ENCODE measurements at places on chromosomes 3 and 15.

DNA sequence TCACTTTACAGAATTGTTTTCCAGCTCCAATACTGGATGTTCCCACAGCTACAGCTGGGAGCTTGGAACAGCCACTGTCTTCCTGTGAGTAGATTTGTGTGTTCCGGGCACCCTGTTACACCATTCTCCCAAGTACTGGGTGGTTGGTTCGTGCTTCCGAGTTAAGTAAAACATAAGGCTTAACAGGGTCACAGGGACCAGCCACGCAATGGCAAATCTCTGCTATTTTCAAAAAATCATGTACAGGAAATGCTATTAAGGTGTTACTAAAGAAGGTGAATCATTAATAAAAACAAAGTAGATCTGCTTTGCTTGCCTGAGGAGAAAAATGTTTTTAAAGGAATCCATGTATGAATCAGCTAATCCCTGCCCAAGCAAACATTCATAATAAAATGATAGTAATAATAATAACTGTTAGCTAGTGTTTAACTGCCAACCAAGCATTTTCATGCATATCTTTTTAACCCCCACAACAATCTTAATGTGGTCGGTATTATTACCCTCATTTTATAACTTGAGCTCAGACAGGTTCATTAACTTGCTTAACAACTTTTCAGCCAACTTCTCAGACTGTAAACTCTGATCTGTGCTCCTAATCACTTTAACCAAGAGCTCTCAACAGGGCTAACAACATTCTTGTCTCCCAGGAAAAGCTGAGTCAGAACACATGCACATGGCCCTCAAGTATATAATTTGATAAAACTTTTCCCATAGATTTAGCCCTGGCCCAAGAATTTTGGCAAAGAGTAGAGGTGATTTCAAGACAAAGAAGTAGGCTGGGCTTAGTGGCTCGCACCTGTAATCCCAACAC, 2.7 kb upstream of the C2CD4A start:
- DNase-seq: no peak

GRCh38 chr3:175585898-175586297, 726.8 kb downstream of the NAALADL2 start:
- DNase-seq: no peak

GRCh38 chr3:143901105-143901504, 52.8 kb upstream of the SLC9A9 start:
- DNase-seq: no peak

DNA sequence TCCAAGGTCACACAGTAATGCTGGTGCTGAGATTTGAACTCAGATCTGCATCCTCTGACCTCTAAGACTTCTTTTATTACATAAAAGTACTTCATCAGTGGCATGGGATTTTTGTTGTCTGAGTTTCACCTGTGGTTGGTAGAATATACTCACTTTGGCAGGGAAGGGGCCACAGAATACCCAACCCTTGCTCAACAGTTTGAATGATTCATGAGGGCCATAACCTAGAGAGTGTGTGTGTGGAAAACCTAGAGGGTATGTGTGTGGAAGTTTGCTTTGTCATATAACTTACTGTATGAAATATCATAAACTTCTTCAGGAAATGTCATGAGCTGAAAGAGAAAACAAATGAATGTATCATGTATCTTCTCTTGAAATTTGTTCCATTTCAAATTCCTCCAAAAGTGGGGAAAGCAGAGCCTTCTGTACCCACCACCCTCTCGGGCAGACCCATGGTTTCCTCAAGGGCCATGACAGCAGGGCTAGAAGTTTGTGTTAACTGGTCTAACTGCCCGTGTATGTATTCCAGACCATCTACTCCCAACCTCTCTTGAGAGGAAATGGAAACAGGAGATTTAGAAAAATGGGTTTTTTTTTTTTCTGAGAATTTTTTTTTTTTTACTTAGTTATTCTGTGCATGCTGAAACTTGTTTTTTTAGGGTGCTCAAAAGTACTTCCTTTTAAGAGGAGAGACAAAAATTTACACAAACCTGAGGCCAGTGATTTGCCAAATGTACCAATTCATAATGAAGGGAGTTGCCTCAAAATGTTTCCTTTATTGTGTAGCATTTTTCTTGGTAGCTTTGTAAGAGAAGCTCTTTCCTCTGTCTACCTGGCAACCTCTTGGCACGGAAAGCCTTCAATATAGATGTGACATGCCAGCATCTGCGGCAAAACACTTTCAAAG, 127.0 kb downstream of the TPRG1 start:
- DNase-seq: no peak

DNA sequence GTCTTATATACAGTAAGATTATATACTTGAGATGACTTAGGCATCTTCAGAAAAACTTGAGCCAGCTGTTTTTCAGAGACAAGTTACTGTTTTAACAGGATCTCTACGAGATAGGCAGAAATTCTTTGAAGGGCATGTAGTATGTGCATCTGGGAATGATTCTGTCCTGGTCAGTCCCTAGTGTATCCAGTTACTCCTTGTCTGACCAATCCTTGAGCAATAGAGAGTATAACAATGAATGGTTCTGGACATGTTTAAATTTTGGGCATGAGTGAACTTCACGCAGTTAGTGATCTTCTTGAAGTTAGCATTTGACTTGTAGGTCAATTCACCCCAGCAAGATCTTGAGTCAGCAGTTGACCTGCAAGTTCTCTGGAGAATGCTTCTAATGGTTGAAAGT, 24.7 kb upstream of the HHLA2 start:
- DNase-seq: no peak

- DNase-seq: no peak
These were observed 76.4 kb downstream of the CHRNA7 start for GRCh38 chr15:32106401-32107381.

DNA sequence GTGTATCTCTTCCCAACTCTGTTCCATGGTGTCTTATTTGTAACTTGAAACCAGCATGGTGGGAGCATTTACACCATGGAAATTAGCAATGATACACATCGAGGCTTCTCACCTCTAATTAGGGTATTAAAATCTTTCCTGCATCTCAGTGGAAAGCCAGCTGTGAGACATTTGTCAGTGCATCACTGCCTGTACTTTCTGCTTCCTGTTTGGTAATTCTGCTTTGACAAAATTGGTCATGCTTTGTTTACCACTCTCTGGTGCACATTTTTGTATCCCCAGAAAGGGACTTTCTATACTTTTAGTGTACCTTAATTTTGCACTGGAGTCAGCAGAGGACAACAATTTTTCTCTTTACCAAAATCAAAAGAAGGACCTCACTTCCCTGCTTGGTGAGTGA, 402.1 kb downstream of the PDCD6IP start:
- DNase-seq: no peak

DNA sequence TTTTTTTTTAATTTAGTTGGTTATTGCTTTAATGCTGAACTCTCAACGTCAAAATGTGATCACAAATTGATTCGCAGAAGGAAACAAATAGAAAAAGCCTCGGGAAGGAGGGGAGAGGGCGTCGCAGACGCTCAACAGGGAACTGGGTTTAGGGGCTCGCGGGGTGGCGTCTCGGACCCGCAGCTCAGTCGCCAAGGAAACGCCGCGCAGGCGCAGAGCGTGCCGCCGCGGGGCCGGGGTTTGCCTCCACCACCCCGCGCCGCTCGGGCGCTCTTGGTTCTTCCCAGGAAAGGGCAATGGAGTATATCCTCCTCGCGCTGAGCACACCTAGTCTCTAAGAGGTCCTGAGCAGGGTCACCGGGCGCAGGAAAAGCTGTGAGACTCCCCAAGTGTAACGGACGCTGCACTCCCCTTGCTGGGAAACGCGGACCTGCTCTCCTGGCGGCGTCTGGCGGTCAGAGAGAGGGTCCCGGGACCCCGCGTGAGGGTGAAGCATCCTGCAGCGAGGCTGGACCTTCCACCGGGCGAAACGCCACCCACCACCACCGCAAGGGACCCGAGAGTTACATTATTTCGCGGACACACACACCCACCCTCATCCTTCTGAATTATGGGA, 753 bp downstream of the PLCH1 start:
- DNase-seq: no peak

GRCh38 chr3:41638381-41638780, 323.5 kb downstream of the ULK4 start:
- no peak for DNase-seq

- DNase-seq: no peak
These were observed 719 bp downstream of the FEZF2 start for GRCh38 chr3:62372621-62373041.

GRCh38 chr15:85397151-85397550, 16.7 kb downstream of the AKAP13 start:
- DNase-seq: no peak

- no peak for DNase-seq
These were observed 17.7 kb downstream of the TICRR start for GRCh38 chr15:89593018-89593417.

DNA sequence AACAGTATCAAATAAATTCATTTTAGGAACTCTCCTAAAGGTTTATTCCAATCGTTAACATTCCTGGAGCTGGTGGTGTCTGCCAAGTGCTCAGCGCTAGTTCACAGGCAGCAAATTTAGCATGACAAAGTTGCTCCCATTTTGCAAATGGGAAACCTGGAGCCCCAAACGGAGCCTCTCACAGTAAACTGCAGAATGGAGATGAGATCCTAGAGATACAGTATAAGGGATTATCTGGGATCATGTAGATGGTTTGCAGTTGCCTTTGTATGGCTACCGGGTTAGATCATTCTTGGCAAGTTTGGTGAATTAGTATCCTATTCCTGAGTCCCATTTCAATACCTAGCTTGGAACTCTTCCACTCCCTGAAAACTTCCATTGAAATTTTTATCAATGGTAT, 173.7 kb downstream of the CDIN1 start:
- DNase-seq: no peak

DNA sequence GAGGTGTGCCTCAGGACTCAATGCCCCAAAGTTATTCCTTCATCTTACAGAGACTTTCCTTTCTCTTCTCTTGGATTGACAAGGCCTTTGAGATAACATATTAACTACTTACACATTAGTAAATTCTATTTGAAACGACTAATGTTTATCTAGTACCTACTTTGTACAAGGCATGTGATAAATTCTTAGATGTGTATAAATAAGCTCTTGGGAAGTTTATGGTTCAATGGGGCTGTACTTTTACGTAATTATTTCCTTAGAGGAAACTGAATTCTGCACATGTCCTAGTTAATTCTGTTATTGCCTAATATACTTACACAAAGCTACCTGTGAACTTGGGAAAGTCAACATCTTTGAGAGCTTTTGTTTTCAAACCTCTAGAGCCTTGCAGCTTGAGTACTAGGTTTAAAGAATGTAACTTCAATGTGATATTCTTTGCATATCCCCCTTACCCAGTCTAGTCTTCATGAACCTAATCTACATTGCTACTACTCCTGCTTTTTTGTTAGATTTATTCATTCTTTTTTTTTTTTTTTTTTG, 58.5 kb upstream of the RAP2B start:
- no peak for DNase-seq

DNA sequence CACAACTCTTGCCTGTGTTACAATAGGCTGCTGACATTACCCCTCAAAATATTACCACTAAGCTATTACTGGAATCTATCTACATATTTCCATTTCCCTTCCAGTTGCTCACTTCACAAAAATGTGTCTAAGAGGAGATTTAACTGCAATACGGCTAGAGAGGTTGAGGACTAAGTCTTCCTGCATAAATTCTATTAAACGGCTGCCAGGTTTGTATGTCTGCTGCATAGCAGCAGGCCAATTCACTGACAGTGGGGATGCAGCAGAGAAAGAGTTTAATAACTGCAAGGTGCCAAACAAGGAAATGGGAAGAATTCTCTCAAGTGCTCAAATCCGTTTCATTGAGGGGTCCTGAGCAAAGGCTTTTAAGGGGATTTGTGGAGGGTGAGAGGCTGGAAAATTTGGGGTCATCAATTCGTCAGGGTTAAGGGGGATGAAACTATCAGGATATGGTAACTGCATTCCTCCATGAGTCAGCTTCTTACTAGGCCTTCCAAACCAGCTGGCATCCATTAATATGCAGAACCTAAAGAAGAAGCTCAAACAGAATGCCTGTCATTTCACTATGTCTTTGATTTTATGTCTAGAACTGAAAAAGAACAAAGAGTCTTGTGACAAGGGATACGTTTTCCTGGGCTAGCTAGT, 675.6 kb downstream of the TBL1XR1 start:
- no peak for DNase-seq

- DNase-seq: no peak
These were observed 178.0 kb upstream of the UMPS start for GRCh38 chr3:124552224-124552623.

- no peak for DNase-seq
These were observed 56.5 kb upstream of the TMEM115 start for GRCh38 chr3:50415816-50416215.

- no peak for DNase-seq
These were observed 18.2 kb downstream of the ABTB1 start for GRCh38 chr3:127690823-127691452.

DNA sequence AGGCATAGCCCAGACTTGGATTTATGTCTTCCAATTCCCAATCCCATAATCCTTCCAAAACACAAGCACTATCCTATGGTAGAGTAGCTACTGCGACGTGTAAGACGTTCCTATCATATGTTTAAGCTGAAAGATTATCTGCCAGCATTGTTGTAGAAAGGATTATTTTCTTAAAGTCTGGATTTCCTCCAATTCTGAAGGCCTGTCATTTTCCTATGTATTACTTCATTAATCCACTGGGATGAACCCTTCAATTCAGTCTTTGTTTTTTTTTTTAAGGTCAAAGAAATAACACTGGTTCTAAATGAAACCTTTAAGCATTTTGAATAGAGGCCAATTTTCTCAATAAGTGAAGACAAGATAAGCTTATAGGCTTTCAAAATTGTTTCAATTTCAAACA, 289.0 kb downstream of the SLC9A9 start:
- no peak for DNase-seq

DNA sequence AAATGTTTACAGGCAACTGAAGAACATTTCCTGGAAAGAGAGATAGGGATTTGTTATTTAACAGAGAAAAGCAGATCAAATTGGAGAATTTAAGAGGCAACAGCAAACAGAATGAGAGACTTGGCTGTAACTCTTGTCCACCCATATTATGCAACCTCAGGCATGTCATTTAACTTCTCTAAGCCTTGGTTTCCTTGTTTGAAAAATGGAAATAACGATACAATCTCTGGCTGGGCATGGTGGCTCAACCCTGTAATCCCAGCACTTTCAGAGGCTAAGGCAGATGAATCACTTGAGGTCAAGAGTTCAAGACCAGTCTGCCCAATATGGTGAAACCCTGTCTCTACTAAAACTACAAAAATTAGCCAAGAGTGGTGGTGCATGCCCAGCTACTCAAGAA, 23.7 kb downstream of the ARRDC4 start:
- DNase-seq: no peak

- no peak for DNase-seq
These were observed 13.9 kb downstream of the MAPKAPK3 start for GRCh38 chr3:50630877-50631276.

- no peak for DNase-seq
These were observed 137.6 kb downstream of the SMAD6 start for GRCh38 chr15:66839506-66840112.

GRCh38 chr3:16178628-16178988, 4.1 kb downstream of the GALNT15 start:
- no peak for DNase-seq

- DNase-seq: no peak
These were observed 236.6 kb upstream of the TLE3 start for GRCh38 chr15:70334286-70334685.

DNA sequence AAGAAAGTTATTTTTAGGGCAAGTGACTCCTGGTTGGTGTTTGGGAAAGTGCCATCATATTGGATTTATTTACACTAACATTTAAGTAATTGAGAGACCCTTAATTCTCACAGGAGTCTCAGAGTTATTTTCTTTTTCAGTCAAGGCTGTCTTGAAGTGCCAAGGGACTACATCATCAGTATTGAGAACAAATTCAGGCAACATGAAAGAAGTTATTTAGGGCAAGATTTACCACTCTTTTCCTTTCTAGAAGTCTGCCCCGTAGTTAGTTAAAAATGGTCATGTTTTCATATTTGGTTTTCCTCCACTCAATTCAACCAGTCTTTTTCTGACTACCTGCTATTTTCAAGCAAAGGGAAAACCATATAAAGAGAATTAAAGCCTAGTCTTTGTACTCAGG, 6.1 kb downstream of the B4GALT4 start:
- no peak for DNase-seq
